ENCODE measurements at places on chromosomes 3 and 15. TPM values are rescaled to one million over a fixed set of nuclear protein-coding genes. Genes with fewer than 3 reads are reported as not detected.
A peak's percentile ranks its signal among the peaks of the same experiment; 100 is the strongest.

- DNase-seq: no peak
These were observed 5.8 kb downstream of the EFCC1 start for GRCh38 chr3:129006864-129007263.

GRCh38 chr15:94182883-94183282, 48.5 kb upstream of the MCTP2 start:
- DNase-seq: no peak

DNA sequence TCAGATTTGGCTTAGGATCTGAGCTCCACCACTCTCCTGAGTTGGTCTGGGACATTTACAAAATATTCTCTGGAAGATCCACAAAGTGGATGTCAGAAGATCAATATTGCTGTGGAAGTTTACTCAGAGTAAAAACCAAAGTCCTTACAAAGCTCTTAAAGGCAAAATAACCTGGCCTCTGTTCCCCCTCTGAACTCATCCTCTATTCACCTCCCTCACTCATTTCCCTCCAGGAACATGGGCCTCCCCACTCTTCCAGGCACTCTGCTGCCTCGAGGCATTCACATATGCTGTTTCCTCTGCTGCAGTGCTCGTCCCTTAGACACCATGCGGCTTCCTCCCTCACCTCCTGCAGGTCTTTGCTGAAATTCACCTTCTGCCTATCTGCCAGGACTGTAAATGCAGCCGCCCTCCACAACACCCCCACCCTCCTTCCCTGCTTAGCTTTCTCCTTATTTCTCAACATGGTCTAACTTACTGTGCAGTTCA, 19.1 kb upstream of the CCDC174 start:
- no peak for DNase-seq

TSC22D2 gene
- total RNA-seq: 60.4 TPM

KLHL40 gene
- not detected for total RNA-seq

EFCAB12 gene
- not detected for total RNA-seq

DNA sequence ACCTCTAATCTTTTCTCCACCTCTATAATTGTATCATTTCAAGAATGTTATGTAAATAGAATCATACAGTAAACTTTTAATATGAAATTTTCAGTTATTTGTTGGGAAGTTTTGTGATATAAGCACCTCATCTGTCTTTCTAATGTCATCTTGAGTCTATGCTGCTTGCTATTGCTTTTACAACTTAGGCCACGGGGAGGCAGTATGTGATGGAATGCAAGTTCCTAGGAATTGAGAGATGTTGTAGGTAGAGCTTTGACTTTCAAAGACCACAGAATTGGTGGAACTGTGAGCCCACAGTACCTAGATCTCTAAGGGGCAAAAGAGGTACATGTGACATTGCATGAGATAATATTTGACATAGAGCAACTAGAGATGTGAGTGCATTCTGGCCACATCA, 328.3 kb downstream of the MFSD1 start:
- no peak for DNase-seq

DNA sequence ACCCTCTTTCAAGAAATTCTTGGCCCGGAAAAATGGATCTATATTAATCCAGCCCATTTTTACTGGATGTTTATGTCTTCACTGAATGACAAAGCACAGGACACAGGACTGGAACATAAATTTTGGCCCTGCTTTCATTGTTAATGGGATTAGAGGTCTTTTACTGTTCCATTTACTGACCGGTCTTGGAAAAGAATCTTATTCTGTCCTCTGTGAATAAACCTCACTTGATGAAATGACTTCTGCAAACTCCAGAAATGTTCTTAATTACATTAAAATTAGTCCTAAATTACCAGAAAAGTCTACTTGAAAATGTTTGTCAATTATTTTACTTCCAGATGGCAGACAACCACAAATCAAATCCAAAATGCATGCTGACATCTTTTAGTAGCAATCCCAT, 79.3 kb upstream of the SLC24A5 start:
- DNase-seq: no peak

DUOX1 gene
- total RNA-seq: 90.1 TPM

DNA sequence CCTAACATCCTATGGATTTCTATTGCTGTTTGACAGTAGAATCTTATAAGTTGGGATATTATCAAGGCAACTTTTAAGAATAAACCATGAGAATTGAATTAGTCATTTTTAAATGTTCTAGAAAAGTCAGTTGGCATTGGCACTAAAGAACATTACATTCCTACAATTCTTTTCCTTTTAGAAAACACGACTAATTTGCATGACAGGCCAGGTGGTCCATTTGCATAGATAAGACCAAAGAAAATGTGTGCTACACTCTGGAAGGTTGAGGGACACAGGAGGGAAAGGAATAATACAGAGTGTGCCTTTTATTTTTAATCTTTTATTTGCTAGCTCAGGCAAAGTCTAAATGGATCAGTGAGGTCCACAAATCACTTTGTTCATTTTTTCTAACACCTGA, 962.3 kb downstream of the EPHA3 start:
- DNase-seq: no peak

DNA sequence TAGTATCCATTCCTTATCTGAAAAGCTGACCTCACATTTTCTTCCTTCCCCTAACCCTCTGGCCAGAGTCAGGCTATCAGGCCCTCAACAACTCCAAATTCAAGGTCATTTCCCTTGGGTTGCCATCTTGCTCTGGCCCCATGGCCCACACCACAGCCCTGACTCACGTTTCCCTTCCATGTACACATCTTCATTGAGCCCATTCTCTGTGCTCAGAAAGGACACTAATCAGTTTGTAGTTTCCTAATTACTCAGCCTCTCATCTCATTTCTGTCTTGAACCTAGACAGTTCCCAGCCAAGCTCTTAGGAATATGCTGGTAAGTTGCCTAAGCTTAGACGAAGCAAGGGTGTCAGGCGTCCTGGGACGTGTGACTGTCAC, 14.9 kb downstream of the TGM5 start:
- DNase-seq: peak; percentile 40

- peak; percentile 82 for DNase-seq
These were observed 289 bp downstream of the PCSK6 start for GRCh38 chr15:101489237-101489598.

GRCh38 chr3:184662187-184662586, 49.7 kb downstream of the MAGEF1 start:
- DNase-seq: no peak

CXCR6 gene
- total RNA-seq: 0.44 TPM

GRCh38 chr3:113783463-113783862, 36.6 kb downstream of the ATP6V1A start:
- DNase-seq: no peak

DNA sequence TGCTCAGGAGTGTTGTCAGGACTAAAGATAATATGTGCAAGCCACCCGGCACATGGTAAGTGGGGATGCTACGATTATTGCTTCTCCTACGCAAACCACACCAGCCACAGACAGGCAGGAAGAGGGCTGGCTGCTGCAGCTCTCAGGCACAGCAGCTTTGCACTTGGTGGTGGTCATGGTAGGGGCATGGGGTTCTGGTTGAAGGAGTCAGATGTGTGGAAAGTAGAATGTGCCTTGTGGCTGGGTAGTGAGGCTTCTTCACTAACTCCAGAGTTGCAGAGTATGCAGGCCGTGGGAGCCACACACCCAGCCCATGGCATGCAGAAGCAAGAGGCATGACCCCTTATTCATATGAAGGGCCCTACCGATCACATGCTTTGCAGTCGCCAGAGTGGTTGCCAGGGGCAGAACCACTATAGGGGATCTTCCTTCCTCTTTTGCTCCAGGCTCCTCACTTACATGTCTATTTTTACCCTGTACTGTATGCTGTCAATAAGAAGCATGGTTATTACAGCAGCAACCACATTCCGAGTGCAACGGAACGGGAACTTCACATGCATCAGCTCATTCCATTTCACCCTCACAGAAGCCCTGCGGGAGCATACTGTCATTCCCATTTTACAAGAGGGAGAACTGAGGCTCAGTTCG, 59.2 kb upstream of the HERC1 start:
- DNase-seq: no peak

- no peak for DNase-seq
These were observed 3.6 kb downstream of the MESD start for GRCh38 chr15:80985981-80986380.

Data from lower leg skin (tissue), 4 donors.